ENCODE measurements at places on chromosomes 3 and 15. TPM values are rescaled to one million over a fixed set of nuclear protein-coding genes. Genes with fewer than 3 reads are reported as not detected.

Gene CCR8
- not detected for total RNA-seq

Gene IL5RA
- 0.17 TPM for total RNA-seq

Gene AGTR1
- total RNA-seq: 2.2 TPM

Gene WDR93
- not detected for total RNA-seq

Gene TRPM1
- not detected for total RNA-seq

Gene WDR72
- total RNA-seq: 0.10 TPM

- no peak for DNase-seq
These were observed 189.4 kb downstream of the PTPRG start for GRCh38 chr3:61750766-61751165.

GRCh38 chr15:69088300-69088965 lies 72.0 kb upstream of the GLCE start:
- no peak for DNase-seq

GRCh38 chr15:99895189-99895955 lies 162.1 kb upstream of the LYSMD4 start:
- no peak for DNase-seq

- no peak for DNase-seq
These were observed 976 bp upstream of the ALDH1L1 start for GRCh38 chr3:126181398-126181725.

DNA sequence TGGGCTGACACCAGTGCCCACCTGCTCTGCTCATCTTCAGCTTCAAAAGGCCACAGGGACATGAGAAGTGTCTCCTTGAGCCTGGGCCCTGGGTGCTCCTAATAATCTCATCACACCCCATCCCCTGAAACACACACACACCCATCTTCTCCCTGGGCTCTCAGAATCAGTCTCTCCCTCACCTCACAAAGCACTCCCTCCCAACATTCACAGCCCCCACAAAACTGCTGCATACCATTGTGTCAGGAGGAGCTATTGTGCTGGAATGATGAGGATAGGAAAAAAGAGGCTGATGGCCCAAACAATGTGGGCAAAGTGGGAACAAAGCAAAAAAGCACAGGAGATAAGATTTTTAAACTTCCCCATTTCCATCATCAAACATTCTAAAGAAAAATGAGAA lies 16.8 kb downstream of the FOXP1 start:
- no peak for DNase-seq

DNA sequence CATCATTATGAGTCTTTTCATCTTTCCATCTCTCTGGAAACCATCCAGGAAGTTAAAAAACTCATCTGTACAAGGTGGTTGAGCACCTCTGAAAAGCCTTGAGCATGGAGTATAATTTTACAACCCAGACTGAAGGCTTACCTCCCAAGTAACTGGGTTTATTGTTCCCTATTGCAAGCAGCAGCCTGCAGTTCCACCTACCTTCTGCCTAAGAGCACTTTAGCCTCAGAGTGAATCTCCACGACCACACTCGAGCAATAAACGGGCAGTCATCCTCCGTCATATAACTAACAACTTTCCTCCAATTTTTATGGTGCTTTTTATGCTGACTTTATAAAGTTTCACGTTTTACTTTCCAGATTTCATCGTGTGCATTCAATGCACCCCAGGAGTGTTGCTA lies 32.8 kb downstream of the OSBPL10 start:
- DNase-seq: no peak

- DNase-seq: no peak
These were observed 48.1 kb downstream of the OSBPL10 start for GRCh38 chr3:31932990-31933389.

GRCh38 chr3:10926811-10927521 lies 65.6 kb upstream of the SLC6A1 start:
- DNase-seq: no peak

DNA sequence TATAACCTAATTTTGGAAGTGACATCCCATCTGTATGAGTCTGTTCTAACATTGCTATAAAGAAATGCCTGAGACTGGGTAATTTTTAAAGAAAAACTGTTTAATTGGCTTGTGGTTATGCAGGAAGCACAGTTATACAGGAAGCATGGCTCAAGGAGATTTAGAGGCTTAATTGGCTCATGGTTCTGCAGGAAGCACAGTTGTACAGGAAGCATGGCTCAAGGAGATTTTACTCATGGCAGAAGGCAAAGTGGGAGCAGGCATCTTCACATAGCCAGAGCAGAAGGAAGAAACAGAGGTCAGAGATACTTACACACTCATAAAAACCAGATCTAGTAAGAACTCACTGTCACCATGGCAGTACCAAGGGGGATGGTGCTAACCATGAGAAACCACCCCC lies 193.1 kb upstream of the ADAMTS9 start:
- no peak for DNase-seq

- no peak for DNase-seq
These were observed 200.5 kb downstream of the TPRG1 start for GRCh38 chr3:189372243-189372642.

- DNase-seq: no peak
These were observed 2.2 kb downstream of the POLG start for GRCh38 chr15:89332446-89332845.

- DNase-seq: no peak
These were observed 13.1 kb upstream of the CX3CR1 start for GRCh38 chr3:39292961-39293360.

GRCh38 chr3:175200391-175201095 lies 341.4 kb downstream of the NAALADL2 start:
- no peak for DNase-seq

GRCh38 chr3:126550488-126551051 lies 8.2 kb downstream of the C3orf22 start:
- no peak for DNase-seq

DNA sequence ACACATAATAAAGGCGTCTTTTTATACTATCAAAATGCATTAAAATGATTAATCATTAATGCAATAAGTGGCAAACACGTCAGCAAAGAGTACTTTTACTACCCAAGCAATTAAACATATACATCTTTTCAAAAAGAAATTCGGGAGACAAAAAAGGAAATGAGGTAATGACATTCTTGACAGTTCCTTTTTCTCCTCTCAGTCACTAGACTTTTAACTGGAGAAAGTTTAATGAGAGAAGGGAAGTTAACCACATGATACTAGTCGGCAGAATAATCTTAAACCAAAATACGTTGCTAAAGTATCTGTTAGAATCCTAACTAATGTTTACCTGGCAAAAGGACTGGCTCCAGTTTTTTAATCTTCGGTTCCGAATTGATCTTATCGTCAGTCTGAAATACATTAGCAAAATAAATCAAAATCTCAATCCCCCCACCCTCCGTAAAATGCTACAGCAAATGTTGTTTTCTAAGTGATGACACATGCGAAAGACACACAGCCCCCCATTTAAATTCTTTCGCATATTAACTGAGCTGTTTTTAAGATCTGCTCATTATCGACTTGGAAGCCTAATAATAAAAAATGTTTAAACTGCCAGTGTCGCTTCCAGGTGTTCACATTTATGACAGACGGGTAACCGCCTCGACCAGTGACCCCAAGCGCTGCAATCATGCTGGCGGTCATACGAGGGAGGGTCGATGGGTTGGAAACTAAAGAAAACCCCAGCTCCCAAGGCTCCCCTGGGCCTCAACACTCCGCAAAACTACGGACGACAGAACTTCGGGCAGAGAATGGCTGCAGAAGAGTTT lies 778 bp downstream of the MTMR10 start:
- no peak for DNase-seq

DNA sequence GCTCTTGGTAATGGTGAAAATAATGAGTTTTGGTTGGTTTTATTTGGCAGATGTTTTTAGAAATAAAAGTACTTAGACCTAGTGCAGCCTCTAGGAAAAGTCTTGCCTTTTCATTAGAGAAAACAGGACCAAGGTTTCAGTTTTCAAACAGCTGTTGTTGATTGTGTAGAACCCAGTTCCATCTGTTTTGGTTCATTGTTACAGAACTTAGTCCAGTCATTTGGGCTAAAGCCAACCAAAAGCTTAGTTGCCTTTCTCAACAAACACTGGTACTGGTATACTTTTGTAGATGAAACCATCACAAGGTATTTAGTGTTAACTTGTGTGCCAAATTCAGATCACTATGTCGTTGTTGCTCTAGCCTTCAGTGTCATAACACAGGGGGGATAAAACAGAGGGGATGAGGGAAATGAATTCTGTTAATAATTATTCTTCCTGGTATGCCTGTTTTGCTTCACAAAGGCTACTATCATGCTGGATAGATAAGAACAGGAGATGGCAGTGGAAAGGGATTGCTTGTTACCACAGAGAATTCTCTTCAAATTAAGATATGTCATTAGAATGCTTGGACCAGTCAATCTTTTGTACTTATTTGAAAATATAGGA lies 12.6 kb upstream of the APH1B start:
- DNase-seq: no peak

- no peak for DNase-seq
These were observed 196.7 kb downstream of the PLCH1 start for GRCh38 chr3:155548195-155548594.

All from left ventricle myocardium superior (tissue), 1 donor.